ENCODE measurements at places on chromosomes 12 and 14.
A peak's percentile ranks its signal among the peaks of the same experiment; 100 is the strongest.

DNA sequence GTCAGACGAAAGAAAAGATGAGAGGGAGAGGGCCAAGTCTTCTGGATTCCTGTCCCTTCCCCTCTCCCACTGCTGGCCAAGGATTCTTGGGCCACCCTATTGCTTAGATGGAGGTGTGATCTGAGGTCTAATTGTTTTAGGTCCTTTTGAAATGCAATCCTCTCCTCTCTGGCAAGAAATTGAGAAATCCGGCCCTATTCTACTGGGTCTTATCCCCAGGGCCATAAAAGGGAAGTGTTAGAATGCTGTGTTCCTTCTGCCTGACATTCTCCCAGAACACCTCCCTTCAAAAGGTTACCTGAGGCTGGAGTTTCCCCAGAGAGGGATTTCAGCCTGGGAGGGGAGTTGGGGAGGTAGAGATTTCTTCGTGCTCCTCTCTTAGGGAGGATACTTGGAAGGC lies 4.4 kb downstream of the WNT5B start:
- no peak for DNase-seq

- DNase-seq, result no peak
These were observed 183.5 kb downstream of the ADGRD1 start for GRCh38 chr12:131137009-131137835.

DNA sequence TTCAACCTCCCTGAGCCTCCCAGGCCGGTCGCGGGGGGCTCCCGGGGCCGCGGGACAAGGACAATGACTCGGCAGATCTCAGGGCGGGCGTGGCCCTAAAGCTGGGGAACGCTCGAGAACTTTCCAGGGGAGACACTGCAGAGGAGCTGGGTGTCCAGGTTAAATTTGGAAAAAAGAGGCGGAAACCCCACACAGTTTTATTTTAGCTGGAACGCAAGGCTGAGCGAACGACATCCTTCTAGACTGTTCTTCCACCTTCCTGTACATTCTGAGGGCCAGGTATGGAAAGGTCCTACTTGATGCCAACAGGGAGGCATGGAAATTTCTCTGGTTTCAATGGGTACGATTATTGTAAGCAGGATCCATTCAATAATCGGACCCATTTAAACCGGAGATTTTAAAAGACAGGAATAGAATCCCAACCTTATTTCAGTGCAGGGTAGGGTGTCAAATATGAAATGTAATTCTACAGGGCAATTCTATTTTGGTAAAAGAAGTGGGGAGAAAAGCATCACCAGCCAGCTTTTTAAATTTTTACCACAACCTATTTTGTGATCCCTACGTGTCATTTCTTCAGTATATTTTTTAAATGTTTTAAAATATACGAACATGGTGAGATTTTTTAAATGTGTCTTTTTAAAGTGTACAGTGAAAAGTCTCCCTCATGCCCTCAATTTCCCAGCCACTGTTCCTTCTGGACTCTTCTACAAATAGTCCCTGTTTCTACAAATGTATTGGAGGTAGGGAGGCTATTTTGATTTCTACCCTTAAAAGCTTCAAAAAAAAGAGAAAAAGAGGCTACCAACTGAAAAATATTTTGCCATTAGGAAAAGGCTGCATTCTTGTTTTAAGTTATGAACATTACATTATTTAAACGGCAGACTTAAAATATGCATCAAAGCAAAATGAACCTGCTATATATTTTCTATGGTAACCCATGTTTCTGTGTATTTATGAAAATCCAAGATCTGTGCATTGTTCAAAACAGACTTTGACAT lies 1.1 kb upstream of the UBC start:
- peak; percentile 60 for DNase-seq

DNA sequence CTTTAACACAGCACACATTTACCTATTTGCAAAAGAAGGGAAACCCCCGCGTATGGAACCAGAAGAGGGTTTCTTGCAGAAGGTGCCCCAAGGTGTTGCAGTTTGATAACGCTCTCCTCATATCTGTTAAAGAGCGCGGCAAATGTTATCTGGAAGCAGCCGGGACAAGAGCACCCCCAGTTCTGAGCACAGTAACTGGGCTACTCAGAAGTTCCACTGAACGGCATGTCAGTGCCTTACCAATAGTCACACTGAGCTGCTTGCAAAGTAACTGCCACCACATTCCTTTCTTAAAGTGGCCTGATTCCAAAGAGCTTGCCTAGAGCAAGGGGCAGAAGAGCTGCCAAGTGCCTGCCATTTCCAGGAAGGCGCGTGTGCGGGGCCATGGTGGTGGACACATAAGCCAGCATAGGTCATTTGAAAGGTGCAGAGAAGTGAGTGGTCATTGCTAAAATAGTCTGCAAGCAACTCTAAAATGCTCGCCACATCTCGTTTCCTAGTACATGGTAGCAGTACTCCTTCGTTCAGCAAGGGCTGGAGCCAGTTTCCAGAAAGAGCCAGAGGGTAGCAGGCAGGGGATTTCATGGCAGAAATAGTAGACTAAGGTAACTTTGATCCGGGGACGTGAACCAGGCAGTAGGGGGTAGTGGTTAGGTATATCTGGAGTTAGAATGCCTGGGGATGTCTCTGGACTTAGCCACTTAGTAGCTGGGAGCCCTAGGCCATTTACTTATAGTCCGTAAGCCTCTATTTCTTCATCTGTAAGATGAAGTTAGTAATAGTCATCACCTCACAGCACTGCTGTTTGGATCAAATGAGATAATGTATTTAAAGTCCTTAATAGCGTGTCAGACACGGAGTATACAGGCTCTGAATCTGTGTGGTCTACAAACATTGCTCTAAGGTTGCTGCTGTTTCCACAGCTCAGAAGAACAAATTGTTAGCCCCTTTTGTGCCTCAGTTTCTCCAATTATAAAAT lies 37.6 kb downstream of the SPTB start:
- peak; percentile 42 for DNase-seq

Data from EH (cell line).